Esophagus mucosa (tissue), 1 donor: ENCODE measurements at places on chromosomes 12 and 14. TPM values are rescaled to one million over a fixed set of nuclear protein-coding genes. Genes with fewer than 3 reads are reported as not detected.

Gene CLEC2A
- total RNA-seq: not detected

Gene TMEM120B
- 4.1 TPM for total RNA-seq

Gene SP1
- total RNA-seq: 71.0 TPM

Gene ST8SIA1
- total RNA-seq: 1.5 TPM

Gene LUM
- 8.4 TPM for total RNA-seq

Gene RBP5
- 0.76 TPM for total RNA-seq

Gene OR6C2
- 0.12 TPM for total RNA-seq

Gene SCYL2
- total RNA-seq: 29.3 TPM
